A549 treated with GW870086 at 1 μM for 4 hours (cell line): ENCODE measurements at places on chromosomes 5 and 9. TPM values are rescaled to one million over a fixed set of nuclear protein-coding genes. Genes with fewer than 3 reads are reported as not detected.

Gene CCDC183
- 0.15 to 0.72 TPM (median 0.44 TPM) in 5 replicates for total RNA-seq

Gene NIM1K
- total RNA-seq: 0.20 to 0.35 TPM (median 0.29 TPM) in 5 replicates

Gene ELOVL7
- total RNA-seq: 8.3 to 12.8 TPM (median 10.0 TPM) in 5 replicates

Gene OXCT1
- 1.8 to 4.0 TPM (median 2.6 TPM) in 5 replicates for total RNA-seq

Gene SLCO6A1
- total RNA-seq: not detected in 5 replicates

Gene TCOF1
- 62.5 to 82.0 TPM (median 74.3 TPM) in 5 replicates for total RNA-seq

Gene PIP5KL1
- total RNA-seq: 1.3 to 3.3 TPM (median 1.8 TPM) in 5 replicates

Gene MEIKIN
- not detected in 5 replicates for total RNA-seq

Gene PRRC1
- total RNA-seq: 37.1 to 57.1 TPM (median 48.7 TPM) in 5 replicates

Gene IL17B
- total RNA-seq: not detected in 5 replicates

Gene PCDHGC5
- total RNA-seq: 0.05 to 0.06 TPM in 2 of 5 replicates, not detected in the others

Gene FRMD3
- total RNA-seq: 4.8 to 7.6 TPM (median 6.2 TPM) in 5 replicates

Gene MZB1
- total RNA-seq: 0.10 TPM in 1 of 5 replicates, not detected in the others

Gene SPINK13
- total RNA-seq: not detected in 5 replicates

Gene SPAG8
- total RNA-seq: 0.35 to 0.76 TPM (median 0.64 TPM) in 5 replicates

Gene DIPK1B
- total RNA-seq: 6.9 to 9.6 TPM (median 9.4 TPM) in 5 replicates

Gene CNTFR
- 0.10 to 0.24 TPM (median 0.12 TPM) in 3 of 5 replicates, not detected in the others for total RNA-seq

Gene CCDC171
- 0.23 to 0.58 TPM (median 0.35 TPM) in 5 replicates for total RNA-seq

Gene FBXW2
- total RNA-seq: 33.9 to 45.8 TPM (median 38.5 TPM) in 5 replicates

Gene PCDHA7
- total RNA-seq: 0.08 to 0.13 TPM (median 0.10 TPM) in 5 replicates

Gene PCA3
- not detected in 5 replicates for total RNA-seq

Gene DAPK1
- 15.1 to 24.8 TPM (median 22.3 TPM) in 5 replicates for total RNA-seq

Gene PDGFRB
- 0.09 to 0.75 TPM (median 0.43 TPM) in 5 replicates for total RNA-seq

Gene NEK6
- total RNA-seq: 61.7 to 82.3 TPM (median 76.3 TPM) in 5 replicates

Gene STOML2
- 226 to 272 TPM (median 253 TPM) in 5 replicates for total RNA-seq

Gene CCDC112
- 5.7 to 8.9 TPM (median 8.1 TPM) in 5 replicates for total RNA-seq

Gene TUT7
- 10.6 to 13.6 TPM (median 12.3 TPM) in 5 replicates for total RNA-seq

Gene ZNF879
- 0.51 to 1.1 TPM (median 0.90 TPM) in 5 replicates for total RNA-seq

Gene SCGB3A2
- not detected in 5 replicates for total RNA-seq

Gene RNF14
- 51.1 to 72.2 TPM (median 64.6 TPM) in 5 replicates for total RNA-seq

Gene GLDC
- total RNA-seq: 14.1 to 16.4 TPM (median 14.6 TPM) in 5 replicates

Gene EPB41L4B
- 17.9 to 21.3 TPM (median 20.6 TPM) in 5 replicates for total RNA-seq

Gene WDR31
- 0.69 to 1.4 TPM (median 1.2 TPM) in 5 replicates for total RNA-seq

Gene GCNT1
- total RNA-seq: 2.3 to 4.4 TPM (median 3.8 TPM) in 5 replicates

Gene NOL8
- 29.5 to 31.0 TPM (median 30.0 TPM) in 5 replicates for total RNA-seq

Gene FRRS1L
- total RNA-seq: 0.13 to 0.51 TPM (median 0.19 TPM) in 5 replicates

Gene TMEM252
- total RNA-seq: not detected in 5 replicates

Gene ADGRV1
- 0.46 to 1.3 TPM (median 0.83 TPM) in 5 replicates for total RNA-seq

Gene FBN2
- total RNA-seq: 12.1 to 22.0 TPM (median 18.9 TPM) in 5 replicates

Gene CEL
- 0.46 to 0.71 TPM (median 0.63 TPM) in 5 replicates for total RNA-seq

Gene SNCAIP
- total RNA-seq: not detected in 5 replicates

Gene AK8
- 0.79 to 1.4 TPM (median 1.1 TPM) in 5 replicates for total RNA-seq

Gene ZNF462
- total RNA-seq: 4.3 to 4.6 TPM (median 4.5 TPM) in 5 replicates

Gene TAF11L7
- total RNA-seq: not detected in 5 replicates

Gene ZNF883
- total RNA-seq: 0.70 to 0.94 TPM (median 0.86 TPM) in 5 replicates

Gene STKLD1
- total RNA-seq: 0.53 to 1.2 TPM (median 0.68 TPM) in 5 replicates

Gene IL3
- not detected in 5 replicates for total RNA-seq

Gene LCN2
- 2.4 to 6.8 TPM (median 3.2 TPM) in 5 replicates for total RNA-seq
